CD4-positive, alpha-beta T cell (primary cell): ENCODE measurements at places on chromosomes 1 and 21.

DNA sequence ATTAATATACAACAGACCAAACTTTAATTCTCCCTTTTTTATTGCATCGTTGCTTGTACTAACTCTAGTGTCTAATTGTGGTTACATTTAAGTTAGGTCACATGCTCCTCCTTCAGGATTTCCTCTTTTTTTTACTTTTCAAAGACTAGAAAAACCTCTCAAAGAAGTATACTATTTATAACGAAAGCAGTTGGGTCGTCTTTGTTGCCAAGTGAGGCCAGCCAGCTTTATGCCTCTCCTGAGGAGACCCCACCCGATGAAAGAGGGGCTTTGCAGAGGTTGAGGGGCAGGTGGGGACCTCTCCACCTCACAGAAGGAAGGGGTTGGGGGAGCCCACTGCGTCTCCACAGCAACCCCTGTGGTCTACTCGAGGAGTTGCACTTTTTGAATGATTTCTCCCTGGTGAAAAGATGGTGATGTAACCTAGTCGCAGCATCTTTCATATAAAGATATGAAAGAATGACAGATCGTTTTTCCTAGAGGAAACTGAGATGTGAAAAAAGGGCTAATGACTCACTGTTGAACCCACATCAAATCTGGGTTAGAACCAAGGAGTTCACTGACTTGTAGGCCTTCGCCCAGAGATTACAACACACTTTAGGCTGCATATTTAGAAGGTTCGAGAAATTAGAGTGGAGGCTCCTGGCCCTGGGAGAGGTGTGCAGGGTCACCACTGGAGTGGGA lies 6.4 kb downstream of the TGFB2 start:
- no peaks in the 10 kb centered on the region for H3K36me3 ChIP-seq
- H3K4me1 ChIP-seq = peaks cover 14% of the 10 kb centered on the region
- DNase-seq = no peak
- peaks cover 7% of the 10 kb centered on the region for H3K27me3 ChIP-seq
- no peak overlapping the region for H3K27ac ChIP-seq

GRCh38 chr1:118253053-118253915 lies 68.3 kb upstream of the SPAG17 start:
- H3K36me3 ChIP-seq = no peaks in the 10 kb centered on the region
- no peak overlapping the region for H3K4me3 ChIP-seq
- H3K27me3 ChIP-seq = no peaks in the 10 kb centered on the region

GRCh38 chr1:61005614-61006580 lies 76.5 kb upstream of the NFIA start:
- no peak for DNase-seq
- no peak overlapping the region for H3K4me3 ChIP-seq
- peaks cover 2% of the 10 kb centered on the region for H3K27me3 ChIP-seq
- no peaks in the 10 kb centered on the region for H3K36me3 ChIP-seq
- H3K27ac ChIP-seq = no peak overlapping the region

DNA sequence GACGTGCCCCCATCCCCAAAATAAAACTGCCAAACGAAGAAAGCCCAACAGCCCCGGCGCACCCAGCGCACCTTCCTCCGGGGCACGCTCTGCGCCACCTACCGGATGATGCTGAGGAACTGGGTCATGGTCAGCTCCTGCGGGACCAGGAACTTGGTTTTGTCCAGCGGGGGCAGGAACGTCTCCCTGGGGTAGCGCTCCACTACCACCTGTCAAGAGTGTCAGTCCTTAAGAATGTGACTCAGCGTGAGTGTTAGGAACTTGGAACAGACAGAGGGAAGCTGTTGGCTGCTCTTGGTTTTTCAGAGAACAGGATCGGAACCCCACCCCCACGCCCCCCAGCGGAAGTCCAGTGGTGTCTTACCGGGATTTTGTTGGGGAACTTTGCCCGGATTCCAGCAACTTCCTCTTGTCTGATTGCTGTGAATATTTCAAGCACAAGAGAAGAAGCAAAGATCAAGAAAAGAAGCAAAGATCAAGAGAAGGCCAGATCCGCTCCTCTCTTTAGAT lies 431 bp downstream of the MAP1LC3C start:
- peak; percentile 5 for DNase-seq
- no peak overlapping the region for H3K27ac ChIP-seq
- no peaks in the 10 kb centered on the region for H3K27me3 ChIP-seq
- no peaks in the 10 kb centered on the region for H3K36me3 ChIP-seq
